ENCODE measurements at places on chromosomes 1 and 21.

DNA sequence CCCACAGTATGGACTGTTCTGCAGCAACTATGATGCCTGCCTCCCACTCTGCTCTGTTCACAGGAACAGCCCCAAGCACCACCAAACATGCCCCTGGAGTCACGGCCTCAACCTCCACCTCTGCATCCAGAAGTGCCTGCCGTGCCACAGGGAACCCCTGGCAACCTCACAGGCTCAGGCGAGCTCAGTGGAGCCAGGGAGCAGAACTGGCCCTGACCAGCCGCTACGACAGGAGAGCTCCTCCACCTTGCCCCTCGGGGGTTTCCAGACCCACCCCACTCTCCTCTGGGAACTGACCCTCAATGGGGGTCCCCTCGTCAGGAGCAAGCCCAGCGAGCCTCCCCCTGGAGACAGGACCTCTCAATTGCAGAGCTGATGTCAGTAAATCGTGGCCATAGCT lies 13.0 kb downstream of the MRAP start:
- no peak for DNase-seq

- no peak for DNase-seq
Measured at GRCh38 chr21:15204970-15205286, 140.1 kb upstream of the NRIP1 start.

DNA sequence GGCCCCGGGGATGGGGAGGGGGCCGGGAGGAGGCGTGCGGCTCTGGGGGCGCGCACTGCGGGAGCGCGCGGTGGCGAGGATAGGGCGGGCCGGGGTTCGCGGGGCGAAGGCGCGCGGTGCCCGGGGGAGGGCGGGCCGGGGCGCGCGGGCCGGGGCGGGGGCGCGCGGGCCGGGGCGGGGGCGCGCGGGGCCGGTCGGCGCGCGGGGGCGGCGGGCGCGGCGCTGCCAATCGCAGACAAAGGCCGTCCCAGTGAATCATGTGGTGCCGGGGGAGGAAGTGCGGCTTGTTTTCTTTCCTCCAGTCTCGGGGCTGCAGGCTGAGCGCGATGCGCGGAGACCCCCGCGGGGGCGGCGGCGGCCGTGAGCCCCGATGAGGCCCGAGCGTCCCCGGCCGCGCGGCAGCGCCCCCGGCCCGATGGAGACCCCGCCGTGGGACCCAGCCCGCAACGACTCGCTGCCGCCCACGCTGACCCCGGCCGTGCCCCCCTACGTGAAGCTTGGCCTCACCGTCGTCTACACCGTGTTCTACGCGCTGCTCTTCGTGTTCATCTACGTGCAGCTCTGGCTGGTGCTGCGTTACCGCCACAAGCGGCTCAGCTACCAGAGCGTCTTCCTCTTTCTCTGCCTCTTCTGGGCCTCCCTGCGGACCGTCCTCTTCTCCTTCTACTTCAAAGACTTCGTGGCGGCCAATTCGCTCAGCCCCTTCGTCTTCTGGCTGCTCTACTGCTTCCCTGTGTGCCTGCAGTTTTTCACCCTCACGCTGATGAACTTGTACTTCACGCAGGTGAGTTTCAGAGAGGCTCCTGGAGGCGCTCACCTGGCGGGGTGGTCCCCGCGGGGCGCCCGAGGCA lies at the start of gene GPR137B:
Gene GPR137B (plus strand): TSS at position 287 of the 851 bp plus-strand sequence. CDS start 84 bp downstream, at position 371.
- peak; percentile 63 for DNase-seq

- no peak for DNase-seq
Measured at GRCh38 chr1:180781718-180782117, 131.0 kb upstream of the KIAA1614 start.

- DNase-seq, result no peak
Measured at GRCh38 chr1:165313903-165314302, 42.6 kb downstream of the LMX1A start.

GRCh38 chr1:34500451-34500850 lies 254.4 kb upstream of the GJB5 start:
- DNase-seq, result peak; percentile 1

- DNase-seq, result no peak
Measured at GRCh38 chr1:109535971-109536491, 3.6 kb upstream of the GPR61 start.

DNA sequence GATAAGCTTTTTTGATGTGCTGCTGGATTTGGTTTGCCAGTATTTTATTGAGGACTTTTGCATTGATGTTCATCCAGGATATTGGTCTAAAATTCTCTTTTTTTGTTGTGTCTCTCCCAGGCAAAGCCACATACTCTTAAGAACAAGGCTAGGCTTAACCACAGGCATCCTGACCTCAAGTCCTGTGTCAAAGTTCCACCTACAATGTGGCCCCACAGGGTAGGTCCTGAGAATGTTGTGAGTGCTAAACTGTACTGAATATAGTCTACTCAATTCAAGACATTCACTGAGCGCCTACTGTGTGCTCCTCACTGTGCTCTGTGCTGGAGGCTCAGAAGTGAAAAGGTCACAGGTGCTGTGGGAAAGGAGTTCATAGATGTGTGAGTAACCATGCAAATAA lies 20.6 kb downstream of the DDAH1 start:
- peak; percentile 66 for DNase-seq

DNA sequence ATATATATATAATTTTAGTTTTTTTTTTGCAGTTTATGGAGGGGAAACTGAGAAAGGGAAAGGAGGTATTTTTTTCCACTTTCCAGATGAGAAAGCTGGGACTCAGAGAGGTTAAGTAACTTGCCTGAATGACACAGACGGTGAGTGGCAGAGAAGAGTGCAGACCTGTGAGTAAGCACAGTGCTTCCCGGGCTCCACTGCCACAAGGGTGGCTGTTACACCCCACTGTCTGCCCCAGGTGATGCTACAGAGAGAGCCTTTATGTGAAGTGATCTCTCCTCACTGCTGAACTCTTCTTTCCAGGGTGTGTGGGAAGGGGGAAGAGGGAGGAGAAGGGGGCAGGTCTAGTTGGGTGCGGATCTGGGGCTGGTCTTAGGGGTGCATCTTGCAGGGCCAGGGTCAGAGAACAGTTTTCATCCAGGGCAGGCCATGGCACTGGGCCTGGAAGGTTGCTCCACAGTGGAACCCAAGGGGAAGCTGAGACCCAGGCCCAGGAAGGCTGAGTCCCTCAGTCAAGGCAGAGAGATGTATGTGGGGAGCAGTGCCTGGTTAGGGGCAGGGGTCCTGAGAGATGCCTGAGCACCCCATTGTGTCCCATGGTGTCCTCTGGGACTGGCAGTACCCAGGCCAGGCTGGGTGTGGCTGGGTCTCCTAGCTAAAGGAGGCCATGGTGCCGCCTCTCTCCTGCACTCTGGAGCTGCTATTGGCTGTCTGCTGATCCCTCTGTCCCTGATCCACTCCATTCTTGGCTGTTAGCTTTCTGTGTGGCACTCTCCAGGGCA lies 357.5 kb downstream of the PTPRU start:
- no peak for DNase-seq

DNA sequence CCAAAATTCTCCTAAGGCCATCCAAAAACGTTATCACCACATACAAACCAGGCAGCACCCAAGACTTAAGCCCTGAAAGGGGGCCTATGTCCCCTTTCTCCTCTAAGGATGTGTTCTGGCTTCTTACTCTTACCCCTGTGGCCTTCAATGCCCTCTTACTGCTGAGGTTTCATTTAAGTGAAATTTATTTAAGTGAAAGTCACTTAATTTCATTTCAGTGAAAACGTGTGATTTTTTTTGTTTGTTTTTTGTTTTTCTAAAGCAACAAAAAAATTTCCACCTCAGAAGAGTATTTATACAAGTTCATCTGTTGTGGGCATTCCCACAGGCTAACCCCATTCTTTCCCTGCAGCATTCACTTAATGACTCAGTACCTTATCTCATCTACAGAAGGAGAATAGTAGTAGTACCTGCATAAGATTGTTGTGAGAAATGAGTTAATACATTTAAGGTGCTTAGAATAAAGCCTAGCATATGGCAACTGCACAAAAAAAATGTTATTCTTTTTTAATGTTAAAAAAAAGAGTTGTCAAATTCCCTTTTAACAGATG lies 220.6 kb downstream of the CHRM3 start:
- peak; percentile 0 for DNase-seq

DNA sequence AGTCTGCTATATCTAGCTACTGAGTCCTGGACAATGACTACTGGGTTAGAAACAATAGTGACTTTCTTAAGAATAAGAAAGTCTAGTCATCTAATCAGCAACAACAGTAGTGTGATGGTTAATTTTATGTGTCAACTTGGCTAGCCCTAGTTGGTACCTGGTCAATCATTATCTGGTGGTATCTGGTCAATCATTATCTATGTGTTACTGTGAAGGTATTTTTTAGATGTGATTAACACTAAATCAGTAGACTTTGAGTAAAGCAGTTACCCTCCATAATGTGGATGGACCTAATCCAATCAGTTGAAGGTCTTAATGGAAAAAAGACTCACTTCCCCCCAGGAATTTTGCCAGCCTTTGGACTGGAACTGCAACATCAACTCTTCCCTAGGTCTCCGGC lies 312.6 kb downstream of the SIPA1L2 start:
- DNase-seq, result no peak

DNA sequence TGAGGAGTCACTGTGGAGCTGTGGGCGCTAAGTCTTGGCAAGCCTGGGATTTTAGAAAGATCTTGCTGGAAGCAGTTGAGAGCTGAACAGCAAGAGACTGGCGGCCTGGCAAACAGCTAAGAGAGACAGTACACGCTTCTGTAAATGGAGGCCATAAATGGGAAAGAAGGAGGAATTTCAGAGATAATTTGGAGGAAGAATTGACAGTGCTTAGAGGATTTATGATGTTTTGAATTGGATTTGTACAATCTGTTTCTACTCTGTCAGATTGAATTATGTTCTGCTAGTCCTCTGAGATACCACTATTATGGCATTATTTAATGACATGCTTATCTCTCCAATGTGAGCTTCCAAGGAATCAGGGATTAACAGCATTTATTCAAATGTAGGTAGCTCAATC lies 50.1 kb downstream of the ABCA4 start:
- DNase-seq, result no peak

GRCh38 chr1:17274186-17275170 lies 25.6 kb downstream of the PADI3 start:
- peak; percentile 52 for DNase-seq

DNA sequence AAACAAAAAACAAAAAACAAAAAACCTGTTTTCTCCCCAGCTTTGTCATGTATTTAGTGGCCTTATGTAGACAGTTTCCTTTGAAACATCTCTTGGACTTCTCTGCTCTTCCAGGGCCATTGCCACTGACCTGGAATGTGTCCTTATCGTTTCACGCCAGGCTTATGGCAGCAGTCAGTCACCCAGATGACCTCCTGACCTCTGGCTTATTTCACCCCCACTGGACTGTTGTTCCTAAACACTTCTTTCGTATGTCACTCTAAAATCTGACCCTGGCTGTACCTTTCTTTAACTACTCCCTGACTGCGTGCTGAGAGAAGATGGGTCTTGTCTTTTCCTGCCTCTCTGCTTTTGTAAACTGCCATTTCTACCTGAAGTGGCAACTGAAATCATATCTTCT lies 9.1 kb downstream of the LGALS8 start:
- DNase-seq, result no peak

DNA sequence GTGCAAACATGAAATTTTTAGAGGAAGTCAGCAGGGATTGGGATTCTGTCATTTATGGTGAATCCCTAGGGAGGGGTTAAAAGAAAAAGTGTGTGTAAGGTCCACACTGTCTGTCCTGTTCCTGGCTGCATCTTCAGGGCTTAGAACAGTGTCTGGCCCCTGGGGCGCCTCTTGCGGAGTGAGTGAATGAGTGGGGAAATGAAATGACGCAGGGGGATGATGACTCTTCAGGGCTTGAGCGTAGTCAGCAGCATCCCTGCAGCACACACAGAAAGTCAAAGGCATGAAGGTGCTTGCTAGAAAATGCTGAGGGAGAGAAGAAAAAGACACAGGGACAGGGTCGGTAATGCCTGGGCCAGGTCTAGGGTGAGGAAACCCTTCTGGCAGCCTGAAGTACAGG lies 57.8 kb downstream of the PGBD5 start:
- DNase-seq, result no peak

- no peak for DNase-seq
Measured at GRCh38 chr1:21266119-21266774, 24.0 kb downstream of the ECE1 start.

GRCh38 chr1:74790453-74790852 lies 57.5 kb downstream of the TYW3 start:
- no peak for DNase-seq

GRCh38 chr1:46749921-46750404 lies 31.0 kb upstream of the EFCAB14 start:
- DNase-seq, result no peak

DNA sequence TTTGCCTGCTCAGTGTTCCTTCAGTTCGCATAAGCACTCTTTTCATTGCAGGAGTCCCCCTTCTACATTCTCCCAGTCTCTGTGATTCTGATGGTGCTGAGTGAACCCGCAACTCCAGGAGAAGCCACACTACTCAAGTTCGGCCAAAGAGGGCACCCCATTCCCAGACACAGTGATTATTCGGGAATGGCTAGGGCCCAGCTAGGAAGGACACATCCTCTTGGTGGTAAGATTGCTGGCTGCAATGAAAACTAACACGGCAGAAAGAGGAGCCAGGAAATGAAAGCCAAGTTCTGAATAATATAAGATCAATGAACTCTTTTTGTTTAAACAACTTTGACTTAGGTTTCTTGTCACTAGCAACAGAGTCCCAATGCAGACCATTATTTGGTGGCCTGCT lies 14.9 kb downstream of the CREG1 start:
- DNase-seq, result no peak

DNA sequence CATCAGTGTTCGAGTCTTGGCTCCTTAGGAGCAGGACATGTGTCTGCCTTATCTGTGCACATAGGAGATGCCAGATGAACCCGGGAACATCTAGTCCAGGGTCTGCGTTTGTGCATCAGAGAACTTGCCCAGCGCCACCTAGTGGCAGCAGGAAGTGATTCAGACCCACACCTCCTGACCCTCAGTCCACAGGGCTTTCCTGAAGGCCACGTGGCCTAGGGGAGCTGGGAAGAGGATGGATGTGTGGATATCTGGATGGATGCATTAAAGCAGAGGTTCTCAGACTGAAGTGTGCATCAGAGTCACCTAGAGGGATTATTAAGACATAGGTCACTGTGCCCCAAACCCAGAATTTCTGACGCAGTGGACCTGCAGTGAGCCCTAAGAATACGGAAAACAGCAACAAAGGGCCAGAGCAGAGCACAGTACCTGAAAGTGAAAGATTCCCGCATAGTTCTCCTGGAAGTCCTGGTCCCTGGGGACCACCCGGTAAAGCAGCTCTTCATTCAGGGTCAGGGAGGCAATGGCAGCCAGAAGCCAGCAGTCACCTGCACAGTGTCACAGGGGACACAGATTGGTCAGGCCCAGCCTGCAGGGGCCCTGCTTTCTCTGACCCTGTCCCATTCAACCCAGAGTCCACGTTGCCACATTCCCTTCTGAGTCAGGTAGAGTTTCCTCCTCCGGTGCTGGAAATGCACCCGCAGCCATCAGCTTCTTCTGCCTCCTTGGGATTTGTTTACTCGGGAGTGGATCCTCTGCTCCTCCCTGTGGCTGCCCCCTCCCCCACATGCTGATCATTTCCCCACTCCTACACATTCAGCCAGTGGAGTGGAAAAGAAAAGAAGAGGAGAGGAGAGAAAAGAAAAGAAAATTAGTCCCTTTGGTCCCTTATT lies 37.0 kb downstream of the CAPN8 start:
- peak; percentile 10 for DNase-seq

- no peak for DNase-seq
Measured at GRCh38 chr21:29238053-29238966, 60.4 kb upstream of the BACH1 start.

- DNase-seq, result peak; percentile 26
Measured at GRCh38 chr1:186884251-186884650, 55.5 kb downstream of the PLA2G4A start.
